ENCODE measurements at places on chromosomes 3 and 15. TPM values are rescaled to one million over a fixed set of nuclear protein-coding genes. Genes with fewer than 3 reads are reported as not detected.

GRCh38 chr3:187136337-187136736, 3.0 kb downstream of the RPL39L start:
- no peak for DNase-seq

GRCh38 chr3:39960515-39961191, 151.2 kb downstream of the MYRIP start:
- DNase-seq: no peak

DNA sequence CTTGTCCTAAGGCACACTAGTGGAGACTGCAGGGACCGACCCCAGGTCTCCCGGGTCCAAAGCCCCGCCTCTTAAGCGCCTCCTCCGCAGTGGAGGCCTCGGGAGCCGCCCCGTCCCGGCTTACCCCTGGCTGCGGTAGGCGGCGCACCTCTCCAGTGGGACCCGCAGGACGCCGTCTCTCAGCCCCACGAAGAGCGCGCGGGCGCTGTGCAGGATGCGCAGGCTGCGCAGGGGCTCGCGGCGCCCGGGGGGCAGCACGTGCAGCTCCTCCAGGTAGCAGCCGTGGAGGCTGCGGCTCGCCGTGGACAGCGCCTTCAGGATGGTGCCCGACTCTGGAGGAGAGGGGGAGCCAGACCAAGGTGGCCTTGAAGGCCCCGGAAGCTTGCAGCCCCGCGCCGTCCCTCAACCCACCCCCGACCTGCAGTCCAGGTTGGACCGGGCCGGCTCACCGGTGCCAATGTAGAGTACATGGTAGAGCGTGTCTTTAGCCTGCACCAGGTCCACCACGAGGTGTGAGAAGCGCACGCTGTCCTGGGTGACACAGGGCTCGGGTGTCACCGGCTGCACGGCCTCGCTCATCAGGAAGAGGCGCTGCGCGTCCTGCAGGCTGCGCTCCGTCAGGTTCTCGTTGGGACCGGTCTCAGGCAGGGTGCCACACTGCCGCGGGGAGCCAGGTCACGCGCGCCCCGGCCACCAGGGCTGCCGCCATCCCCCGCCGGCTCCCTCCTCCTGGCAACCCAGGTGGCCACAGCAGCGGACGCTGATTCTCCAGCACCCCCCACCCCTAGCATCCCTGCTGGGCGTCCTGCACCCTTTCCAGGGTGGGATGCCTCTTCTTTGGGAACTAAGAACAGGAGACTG, 105.5 kb downstream of the SEMA5B start:
- no peak for DNase-seq

DNA sequence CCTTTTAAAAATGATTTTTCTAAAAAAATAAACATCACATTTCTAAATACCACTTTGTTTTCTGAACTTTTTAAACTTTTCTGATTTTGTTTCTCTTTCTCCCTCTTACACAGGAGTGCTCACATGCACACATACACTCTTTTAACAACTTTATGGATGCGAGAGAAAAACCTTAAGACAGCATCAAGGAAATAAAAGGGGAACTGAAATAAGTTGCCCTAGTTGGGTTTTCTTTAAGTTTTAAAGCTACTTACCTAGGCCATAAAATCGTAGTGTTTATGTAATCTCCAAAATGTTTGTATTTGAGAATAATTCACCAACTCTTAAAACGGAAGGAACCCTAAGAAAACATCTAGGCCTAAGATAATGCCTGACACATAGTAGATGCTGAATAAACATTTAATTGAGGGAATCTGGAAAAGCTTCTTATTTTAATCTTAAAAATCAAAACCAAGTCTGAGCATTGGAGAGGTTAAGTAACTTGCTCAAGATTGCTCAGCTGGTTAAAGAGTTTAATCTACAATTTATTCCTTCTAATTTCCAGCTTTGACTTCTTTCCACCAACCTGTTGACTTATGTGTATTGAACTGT, 1.2 kb upstream of the BBX start:
- DNase-seq: no peak

ALG1L2 gene
- not detected for total RNA-seq

TTLL13 gene
- total RNA-seq: 0.20 TPM

DNA sequence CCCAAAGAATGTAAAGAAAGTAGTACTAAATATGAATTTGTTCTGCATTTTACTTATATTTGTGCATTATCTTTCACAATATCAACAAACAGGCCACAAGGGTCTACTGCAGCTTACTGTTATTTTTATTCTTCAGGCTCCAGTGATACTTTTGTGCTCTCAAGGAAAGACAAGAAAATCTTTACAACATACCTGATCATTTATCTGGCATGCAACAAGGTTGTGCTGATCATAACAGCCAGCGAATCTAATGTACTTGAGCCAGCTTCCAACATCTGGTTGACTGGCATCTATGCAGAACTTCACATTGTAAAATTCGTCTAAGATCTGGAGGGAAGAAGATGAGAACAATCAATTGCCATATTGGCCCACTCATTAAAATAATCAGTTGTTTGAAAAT, 520.0 kb downstream of the MECOM start:
- no peak for DNase-seq

DNA sequence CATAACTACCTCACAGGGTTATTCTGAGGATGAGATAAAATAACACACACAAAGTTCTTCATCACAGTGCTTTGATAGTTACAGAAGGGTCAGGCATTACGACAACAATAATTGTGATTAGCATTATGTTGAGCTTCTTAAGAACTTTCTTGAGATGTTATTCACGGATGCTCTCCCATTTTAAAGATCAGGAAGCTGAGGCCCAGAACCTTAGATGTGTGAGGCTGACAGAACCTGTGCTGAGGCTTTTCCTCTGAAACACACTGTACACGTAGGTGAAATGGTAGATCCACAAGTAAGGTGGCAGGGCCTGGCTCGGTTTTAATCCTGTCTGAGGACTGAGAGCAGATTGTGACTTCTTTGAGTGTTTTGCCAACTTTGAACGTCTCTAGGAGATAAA, 211.2 kb upstream of the BHLHE40 start:
- no peak for DNase-seq

IMPG2 gene
- 0.20 TPM for total RNA-seq

DNA sequence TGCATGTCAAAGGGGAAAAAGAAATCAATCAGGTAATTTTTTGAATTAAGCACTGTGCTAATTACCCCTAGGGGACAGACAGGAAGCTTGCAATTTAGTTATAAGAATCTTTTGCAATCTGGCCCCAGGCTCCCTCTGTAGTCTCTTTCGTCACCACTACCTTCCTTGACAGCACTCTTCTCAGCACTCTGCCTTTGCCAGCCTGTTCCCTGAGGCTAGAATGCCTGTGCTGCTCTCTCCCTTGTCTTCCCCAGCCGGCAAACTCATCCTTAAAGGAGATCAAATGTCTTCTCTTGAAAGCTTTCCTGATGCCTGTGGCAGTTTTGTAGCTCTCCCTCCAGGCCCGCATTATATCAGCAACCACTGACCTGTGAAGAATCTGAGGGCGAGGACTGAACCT, 32.4 kb upstream of the PRTG start:
- no peak for DNase-seq

GRCh38 chr3:161403251-161403650, 31.9 kb upstream of the SPTSSB start:
- DNase-seq: no peak

RASL12 gene
- total RNA-seq: 18.9 TPM

GPR156 gene
- 0.10 TPM for total RNA-seq

DNA sequence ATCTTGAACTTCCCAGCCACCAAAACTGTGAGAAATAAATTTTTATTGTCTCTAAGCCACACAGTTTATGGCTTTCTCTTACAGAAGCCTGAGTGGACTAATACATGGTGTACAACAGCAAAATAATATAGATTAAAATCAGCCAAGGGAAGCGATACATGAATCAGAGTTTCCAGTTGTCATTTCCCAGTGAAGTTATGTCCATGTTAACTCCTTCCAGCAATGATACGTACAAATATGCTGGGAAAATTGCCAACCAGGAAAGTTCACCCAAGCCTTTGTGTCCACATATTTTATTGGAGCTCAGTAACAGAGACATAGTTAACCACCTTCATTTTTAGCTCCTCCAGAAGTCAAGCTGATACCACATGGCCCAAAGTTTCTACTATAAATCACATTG, 280.9 kb upstream of the KCNMB2 start:
- DNase-seq: no peak

All from left ventricle myocardium superior (tissue), 1 donor.